ENCODE measurements at places on chromosomes 16 and 17.

- DNase-seq, result peak; percentile 11
Measured at GRCh38 chr16:74774223-74775139, at the start of gene FA2H. Gene FA2H, minus strand, starts transcription at chr16:74774820. Its CDS starts 65 bp downstream, at chr16:74774755.

GRCh38 chr16:27366687-27367460, 35.1 kb upstream of the IL21R start:
- no peak for DNase-seq

DNA sequence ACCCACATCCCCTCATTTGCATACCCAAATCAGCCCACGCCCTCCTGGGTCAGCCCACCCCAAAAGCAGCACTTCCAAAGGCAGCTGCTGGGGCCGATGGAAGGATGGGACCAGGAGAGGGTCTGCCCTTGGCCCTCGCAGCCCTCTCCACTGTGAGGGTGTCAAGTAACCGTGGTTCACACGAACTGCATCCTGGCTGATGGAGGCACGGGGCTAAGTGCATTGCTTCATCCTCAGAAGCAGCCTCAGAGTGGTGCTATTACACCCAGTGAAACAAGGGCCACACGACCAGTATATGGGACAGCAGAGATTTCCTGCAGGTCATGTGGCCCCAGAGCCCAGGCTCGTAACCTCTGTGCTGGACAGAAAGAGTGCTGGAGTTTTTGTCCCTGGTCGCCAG, 13.2 kb upstream of the ATP2A3 start:
- no peak for DNase-seq

DNA sequence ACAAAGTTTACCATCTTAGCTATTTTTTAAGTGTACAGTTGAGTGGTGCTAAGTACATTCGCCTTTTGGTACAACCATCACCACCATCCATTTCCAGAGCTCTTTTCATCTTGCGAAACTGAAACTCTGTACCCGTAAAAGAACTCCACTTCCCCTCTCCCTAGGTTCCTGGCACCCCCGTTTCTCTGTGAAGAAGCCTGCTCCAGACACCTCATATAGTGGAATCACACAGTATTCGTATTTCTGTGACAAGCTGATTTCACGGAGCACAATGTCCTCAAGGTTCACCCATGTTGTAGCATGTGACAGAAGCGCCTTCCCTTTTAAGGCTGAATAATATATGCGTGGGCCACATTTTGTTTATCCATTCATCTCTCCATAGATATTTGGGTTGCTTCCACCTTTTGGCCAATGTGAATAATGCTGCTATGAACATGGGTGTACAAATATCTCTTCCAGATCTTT, 54.2 kb upstream of the MAP3K14 start:
- no peak for DNase-seq

GRCh38 chr16:66991545-66992077, 3.2 kb downstream of the CES4A start:
- DNase-seq, result no peak

- DNase-seq, result no peak
Measured at GRCh38 chr17:7552621-7553051, 3.8 kb downstream of the TNFSF12 start.

GRCh38 chr16:2904100-2904921, 7.4 kb upstream of the FLYWCH1 start:
- DNase-seq, result peak; percentile 88

DNA sequence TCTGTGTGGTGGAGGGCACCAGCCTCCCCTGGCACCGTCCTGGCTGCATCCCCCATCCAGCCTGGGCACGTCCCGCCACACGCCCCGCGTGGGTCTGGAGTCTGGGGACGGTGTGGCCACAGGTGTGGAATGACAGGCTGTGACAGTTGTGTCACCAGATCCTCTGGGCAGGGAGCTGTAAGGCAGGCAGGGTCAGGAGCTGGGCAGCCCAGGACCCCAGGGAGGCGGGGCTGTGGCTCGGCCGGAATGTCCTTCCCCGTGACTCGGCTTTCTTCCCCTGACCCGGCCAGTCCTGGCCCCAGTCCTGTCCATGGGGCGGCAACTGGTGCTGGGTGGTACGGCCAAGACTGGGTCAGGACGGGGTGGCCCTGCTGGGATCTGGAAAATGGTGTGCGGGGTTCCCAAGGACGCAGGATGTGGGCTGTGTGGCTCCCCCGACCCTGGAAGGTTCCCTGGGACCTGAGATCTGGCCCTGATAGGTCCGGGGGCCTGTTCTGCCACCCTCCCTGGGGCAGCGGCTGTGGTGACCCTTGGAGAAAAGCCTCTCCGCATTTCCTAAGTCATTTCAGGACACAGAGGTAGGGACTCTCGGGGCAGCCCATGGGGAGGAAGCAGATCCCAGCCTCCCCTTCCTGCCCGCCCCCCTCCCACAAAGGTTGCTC, 3.3 kb upstream of the SLC16A3 start:
- no peak for DNase-seq

DNA sequence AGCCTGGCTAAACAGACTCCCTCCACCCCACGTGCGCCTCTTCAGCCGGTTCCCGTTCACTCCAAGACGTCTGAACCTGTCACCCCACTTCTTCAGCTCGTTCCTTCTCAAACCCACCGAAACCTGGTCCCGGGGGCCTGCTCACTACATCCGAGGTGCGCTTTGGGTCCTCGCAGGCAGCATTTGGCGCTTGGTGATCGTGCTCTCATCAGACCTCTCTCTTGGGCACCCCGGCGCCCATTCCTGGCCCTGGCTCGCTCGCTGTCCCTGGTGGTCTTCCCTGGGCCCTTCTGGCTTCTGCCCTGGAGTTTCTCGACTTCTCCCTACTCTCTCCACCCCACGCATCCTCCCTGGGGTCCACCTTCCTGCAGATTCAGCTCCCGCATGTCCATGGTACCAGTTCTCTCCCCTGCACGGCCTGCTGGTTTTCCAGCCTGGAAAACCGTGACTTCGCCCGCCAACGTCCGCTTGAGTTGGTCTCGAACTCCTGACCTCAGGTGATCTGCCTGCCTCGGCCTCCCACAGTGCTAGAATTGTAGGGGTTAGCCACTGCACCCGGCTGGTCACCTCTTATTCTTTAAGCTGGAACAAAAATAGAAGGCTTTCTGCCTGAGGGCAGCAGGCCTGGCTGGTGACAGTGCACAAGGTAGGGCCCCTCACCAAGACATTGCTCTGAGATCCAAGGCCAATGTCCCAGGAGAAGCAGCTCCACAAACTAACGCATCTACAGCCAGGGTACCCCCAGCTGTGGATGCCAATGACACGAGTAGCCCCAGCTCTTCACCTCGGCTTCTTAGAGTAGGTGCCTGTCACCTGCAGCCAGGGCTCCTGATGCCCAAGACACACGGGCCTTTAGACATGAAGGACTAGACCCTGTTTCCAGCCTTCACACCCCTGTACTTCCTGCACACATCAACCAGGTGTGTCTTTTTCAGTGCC, 1.1 kb upstream of the MEAK7 start:
- DNase-seq, result no peak

DNA sequence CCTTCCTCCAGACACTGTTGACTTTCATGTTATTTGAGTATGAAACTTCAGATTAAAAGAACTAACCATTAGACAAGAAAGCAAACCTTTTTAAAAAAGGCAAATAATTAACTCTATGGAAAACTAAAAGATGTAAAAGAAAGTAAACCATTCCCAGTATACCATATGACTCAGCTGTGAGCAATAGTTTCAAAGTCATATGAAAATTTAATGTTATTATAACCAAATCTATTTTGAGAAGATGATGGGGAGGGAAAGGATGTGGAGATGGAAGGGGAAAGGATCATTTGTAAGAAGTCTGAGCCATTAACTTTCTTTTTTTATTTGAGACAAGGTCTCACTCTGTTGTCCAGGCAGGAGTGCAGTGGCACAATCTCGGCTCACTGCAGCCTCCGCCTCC, 131.8 kb downstream of the IRX5 start:
- no peak for DNase-seq

DNA sequence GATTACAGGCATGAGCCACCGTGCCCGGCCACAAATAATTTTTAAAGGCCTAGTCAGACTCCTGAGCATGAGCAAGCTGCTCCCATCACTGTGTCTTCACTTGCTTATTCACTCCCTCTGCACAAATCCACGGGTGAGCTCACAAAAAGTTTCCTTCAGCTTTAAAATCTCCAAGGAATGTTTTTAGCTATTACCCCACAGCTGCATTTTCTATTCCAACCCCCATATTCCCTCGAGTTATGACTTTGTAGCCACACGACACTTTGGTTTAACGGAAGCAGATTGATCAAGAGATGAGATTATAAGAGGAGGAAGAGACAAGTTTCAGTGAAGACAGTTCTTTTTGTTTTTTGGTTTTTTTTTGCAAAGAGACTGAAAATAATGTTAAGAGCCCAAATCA, 49.1 kb upstream of the SLC25A19 start:
- DNase-seq, result no peak

- DNase-seq, result no peak
Measured at GRCh38 chr16:12387311-12387710, 410.8 kb downstream of the SNX29 start.

GRCh38 chr17:63311416-63311937, 134.6 kb downstream of the CYB561 start:
- DNase-seq, result no peak

GRCh38 chr16:52407778-52408177, 139.2 kb downstream of the TOX3 start:
- no peak for DNase-seq

DNA sequence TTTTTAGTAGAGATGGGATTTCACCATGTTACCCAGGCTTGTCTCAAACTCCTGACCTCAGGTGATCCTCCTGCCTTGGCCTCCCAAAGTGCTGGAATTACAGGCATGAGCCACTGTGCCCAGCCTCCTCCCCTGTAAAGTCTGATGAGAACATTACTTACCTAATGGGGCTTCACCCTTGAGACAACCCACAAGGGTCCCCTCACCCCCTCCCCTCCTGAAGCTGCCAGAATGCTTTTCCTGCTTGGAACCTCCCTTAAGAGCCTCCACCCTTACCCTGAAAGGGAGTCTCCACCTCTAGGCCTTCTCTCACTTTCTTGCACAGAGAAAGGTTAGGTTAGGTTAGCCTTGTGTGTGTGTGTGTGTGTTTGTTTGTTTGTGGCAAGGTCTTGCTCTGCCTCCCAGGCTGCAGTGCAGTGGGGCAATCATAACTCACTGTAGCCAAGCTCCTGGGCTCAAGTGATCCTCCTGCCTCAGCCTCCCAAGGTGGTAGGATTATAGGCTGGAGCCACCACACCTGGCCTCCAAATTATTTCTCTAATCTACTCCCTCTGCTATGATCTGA, 8.9 kb downstream of the SLC5A11 start:
- no peak for DNase-seq

- peak; percentile 58 for DNase-seq
Measured at GRCh38 chr16:57801098-57801808, 1.0 kb downstream of the KIFC3 start.

- DNase-seq, result no peak
Measured at GRCh38 chr17:65668211-65668610, 106.8 kb upstream of the AXIN2 start.

- no peak for DNase-seq
Measured at GRCh38 chr16:20886320-20886719, 13.8 kb downstream of the DCUN1D3 start.

DNA sequence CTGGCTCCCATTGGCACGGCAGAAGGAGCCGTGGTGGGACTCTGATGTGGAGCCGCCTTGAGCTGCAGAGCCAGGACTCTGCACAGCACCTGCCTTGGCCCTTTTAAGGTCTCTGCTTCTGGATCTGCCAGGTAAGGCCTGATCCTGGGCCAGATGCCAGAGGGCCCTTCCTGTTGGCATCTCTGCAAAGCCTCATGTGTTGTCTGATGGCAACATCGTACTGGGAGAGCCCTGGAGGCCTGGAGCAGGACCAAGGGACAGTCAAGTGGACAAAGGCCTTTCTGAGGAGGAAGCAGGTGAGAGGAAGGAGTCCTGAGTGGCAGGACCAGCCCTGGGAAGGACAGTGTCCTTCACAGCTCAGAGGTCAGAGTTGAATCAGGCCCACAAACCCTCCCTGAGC, 26.1 kb downstream of the SOCS1 start:
- DNase-seq, result no peak

Measured in kidney capillary endothelial cell (primary cell).